Stimulated activated CD4-positive, alpha-beta T cell treated with anti-CD3 and anti-CD28 coated beads, TNF-alpha, amount 100 ng/mL, for 4 hours (primary cell): ENCODE measurements at places on chromosomes 13 and 19.
A peak's percentile ranks its signal among the peaks of the same experiment; 100 is the strongest.

GRCh38 chr13:25990801-25991200 lies 61.0 kb downstream of the SHISA2 start:
- DNase-seq, result no peak

DNA sequence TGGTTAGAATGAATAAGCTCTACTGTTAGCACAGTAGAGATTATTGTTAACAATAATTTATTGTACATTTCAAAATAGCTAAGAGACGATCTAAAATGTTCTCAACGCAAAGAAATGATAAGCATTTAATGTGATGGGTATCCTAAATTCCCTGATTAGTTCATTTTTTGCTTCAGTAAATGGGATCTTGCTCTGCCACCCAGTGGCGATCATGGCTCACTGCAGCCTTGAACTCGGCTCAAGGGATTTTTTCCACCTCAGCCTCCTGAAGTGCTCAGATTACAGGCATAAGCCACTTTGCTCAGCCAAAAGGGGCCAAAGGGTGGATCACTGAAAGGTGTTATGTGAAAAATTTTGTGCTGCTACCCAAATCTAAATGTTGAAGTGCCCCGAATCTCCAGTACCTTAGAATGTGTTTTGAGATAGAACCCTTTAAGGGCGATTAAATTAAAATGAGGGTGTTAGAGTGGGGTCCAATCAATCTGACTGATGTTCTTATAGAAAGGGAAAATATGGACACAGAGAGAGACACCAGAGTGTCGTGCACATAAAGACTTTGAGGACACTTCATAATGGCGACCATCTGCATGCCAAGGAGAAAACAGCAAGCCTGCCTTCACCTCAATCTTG lies 31.5 kb upstream of the ZNF766 start:
- DNase-seq, result peak; percentile 34

DNA sequence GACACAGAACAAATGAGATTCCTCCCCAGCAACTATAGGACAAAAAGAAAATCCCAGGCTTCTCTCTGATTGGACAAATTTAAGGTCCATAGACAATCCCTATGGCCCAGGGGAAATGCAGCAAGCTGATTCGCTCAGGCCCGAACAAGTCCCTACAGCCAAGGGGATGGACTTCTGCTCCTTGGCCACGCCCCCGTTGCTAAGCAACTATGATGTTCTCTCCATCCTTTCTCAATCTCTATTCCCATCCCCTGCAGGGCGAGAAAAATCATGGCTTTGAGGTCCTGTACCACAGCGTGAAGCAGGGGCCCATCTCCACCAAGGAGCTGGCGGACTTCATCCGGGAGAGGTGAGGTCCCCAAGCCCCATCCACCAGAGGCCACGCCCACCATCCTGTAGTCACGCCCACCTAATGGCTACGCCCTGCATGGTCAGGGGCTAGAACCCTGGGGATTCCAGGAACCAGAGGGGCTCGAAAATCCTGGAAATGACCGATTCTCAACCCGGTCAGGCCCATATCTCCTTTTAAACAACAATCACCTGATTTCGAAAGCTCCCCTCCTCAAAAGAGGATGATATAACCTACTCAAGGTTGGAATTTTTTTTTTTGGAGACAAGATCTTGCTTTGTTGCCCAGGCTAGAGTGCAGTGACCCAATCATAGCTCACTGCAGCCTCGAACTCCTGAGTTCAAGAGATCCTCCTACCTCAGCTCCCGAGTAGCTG lies 11.4 kb downstream of the FCHO1 start:
- DNase-seq, result no peak

GRCh38 chr19:49781394-49781793 lies 14.6 kb downstream of the AP2A1 start:
- no peak for DNase-seq

GRCh38 chr19:53254411-53255341 lies at the start of gene ZNF677:
ZNF677 (minus strand) TSS chr19:53254873; CDS start chr19:53251550, 3,323 bp downstream.
- peak; percentile 62 for DNase-seq

- DNase-seq, result no peak
These were observed 24.6 kb downstream of the CLEC4M start for GRCh38 chr19:7787602-7788177.

- DNase-seq, result no peak
These were observed 12.4 kb upstream of the GJA3 start for GRCh38 chr13:20173116-20173746.

DNA sequence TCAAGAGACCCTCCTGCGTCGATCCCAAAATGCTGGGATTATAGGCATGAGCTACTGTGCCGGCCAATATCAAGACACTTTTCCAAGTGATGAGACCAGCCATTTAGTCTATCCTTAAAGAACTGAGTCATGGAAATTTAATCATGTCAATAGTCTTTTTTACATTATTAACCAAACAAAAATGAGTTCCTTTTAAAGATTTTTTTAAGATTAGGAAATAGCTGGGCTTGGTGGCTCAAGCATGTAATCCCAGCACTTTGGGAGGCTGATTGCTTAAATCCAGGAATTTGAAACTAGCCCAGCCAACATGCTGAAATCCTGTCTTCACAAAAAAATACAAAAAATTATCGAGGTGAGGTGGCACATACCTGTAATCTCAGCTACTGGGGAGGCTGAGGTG lies 16.7 kb upstream of the ZNF564 start:
- DNase-seq, result no peak

GRCh38 chr19:49116544-49116943 lies 2.4 kb downstream of the LIN7B start:
- no peak for DNase-seq

- DNase-seq, result peak; percentile 29
These were observed at the start of gene MTUS2 for GRCh38 chr13:28820099-28821051. MTUS2 (plus strand) TSS chr13:28820339.

- DNase-seq, result no peak
These were observed 21.8 kb downstream of the PROSER1 start for GRCh38 chr13:39016087-39016486.
